Left lung (tissue), 14 donors: ENCODE measurements at places on chromosomes 5 and 9. TPM values are rescaled to one million over a fixed set of nuclear protein-coding genes. Genes with fewer than 3 reads are reported as not detected.

Gene BARHL1
- polyA plus RNA-seq = not detected

Gene NFX1
- polyA plus RNA-seq = 39.8 TPM

Gene PDGFRB
- 220 TPM for polyA plus RNA-seq

Gene SPINK6
- polyA plus RNA-seq = not detected

Gene NTNG2
- 1.1 TPM for polyA plus RNA-seq

Gene NNT
- 83.0 TPM for polyA plus RNA-seq

Gene CYLC2
- polyA plus RNA-seq = not detected

Gene SH3TC2
- polyA plus RNA-seq = 2.1 TPM

Gene ZNF79
- polyA plus RNA-seq = 6.2 TPM
